ENCODE measurements at places on chromosomes 6 and 20.

- peak; percentile 50 for DNase-seq
Measured at GRCh38 chr6:43386492-43386891, 17.0 kb upstream of the ZNF318 start.

- no peak for DNase-seq
Measured at GRCh38 chr20:57662456-57663240, 42.4 kb upstream of the ZBP1 start.

GRCh38 chr6:82507112-82507511 lies 143.5 kb downstream of the TPBG start:
- no peak for DNase-seq

DNA sequence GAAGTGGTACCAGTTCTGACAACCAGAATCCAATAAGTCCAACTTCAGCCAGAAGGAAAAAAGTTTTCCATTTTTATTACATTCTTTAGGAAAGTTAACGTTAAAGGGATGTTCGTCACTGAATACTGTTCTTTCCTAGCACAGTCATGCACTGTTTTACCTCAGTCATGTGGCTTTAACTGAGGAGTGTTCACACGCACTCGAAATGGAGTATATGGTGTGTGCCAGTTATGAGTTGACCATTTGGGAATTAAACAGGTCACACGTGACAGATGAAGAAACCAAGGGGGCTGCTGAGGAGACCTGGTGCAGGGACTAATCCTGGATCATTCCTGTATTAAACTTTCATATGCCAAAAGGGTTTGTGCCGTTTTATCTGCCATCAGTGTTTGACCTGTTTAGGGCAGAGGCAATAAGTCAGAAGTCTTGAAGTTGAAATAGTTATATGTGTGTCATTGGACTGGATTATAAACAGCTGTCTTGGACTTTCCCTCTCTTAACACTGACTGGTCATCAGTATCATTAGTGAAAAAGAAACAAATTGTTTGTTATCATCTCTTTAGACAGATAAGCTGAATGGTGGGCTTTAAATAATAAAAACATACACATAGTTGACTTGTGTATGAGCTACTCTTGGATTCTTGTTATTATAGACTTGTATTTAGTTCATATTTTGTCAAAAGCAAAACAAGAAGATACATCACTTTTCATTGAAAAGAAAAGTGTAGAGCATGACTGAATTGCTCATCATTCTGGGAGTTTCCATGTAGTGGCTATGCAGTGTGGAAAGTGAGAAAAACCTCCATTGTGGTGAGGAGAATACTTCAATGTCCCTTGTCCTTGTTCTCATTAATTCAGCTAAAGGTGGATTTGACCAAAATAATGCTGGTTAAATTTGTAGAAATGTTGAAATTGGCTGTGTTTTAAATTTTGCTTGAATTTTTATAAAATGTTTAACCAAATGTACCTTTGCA lies 123.5 kb upstream of the SAMD5 start:
- DNase-seq = no peak

- DNase-seq = no peak
Measured at GRCh38 chr6:142331075-142331551, 29.3 kb downstream of the ADGRG6 start.

GRCh38 chr6:3307436-3307835 lies 48.7 kb downstream of the PSMG4 start:
- DNase-seq = no peak

DNA sequence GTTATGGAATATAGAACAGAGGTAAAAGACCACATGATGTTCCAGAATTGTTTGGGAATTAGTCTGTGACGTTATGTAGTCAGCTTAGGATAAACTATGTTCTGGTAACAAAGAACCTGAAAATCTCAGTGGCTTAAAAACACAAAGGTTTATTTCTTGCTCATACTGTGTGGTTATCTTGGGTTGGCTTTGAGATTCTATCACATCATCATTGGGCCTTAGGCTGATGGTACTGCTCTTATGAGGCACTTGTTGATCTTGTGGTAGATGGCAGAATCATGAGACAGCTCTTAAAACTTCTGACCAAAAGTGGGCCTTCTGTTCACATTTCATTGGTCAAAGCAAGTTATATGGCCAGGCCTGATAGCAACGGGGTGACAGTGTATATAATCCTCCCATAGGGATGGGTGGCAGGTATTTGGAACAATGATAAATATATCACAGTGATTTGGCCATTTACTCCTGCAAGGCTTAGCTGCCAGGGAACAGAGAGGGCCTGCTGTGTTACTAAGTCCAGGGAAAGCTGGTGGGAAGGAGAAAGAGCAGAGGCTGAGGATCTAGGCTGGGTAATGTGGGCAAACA lies 13.5 kb downstream of the DHX35 start:
- DNase-seq = no peak

- DNase-seq = no peak
Measured at GRCh38 chr6:14718861-14719260, 527.0 kb upstream of the JARID2 start.

- no peak for DNase-seq
Measured at GRCh38 chr6:28208111-28208659, 16.9 kb upstream of the ZSCAN9 start.

DNA sequence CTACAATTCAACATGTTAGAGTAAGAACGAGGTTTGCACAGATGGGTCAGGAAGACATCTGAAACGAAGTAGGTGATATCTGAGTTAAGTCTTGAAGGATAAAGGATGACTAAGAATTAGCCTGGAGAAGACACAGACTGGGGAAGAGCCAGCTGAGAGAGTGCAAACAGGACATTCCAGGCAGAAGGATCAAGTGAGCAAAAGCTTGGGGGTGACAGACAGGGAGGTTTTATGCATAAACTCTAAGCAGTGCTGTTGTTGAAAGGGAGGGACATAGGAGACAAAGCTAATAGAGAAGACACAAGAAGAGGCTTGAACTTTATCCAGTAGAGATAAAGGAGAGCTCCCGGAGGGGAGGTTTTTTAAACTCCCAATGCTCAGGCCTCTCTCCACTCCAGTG lies 15.0 kb upstream of the ETV7 start:
- DNase-seq = no peak

- no peak for DNase-seq
Measured at GRCh38 chr20:34300256-34300806, 2.8 kb downstream of the AHCY start.

GRCh38 chr6:89975366-89975765 lies 81.1 kb downstream of the GJA10 start:
- no peak for DNase-seq

GRCh38 chr6:37369321-37370201 lies 15.8 kb downstream of the RNF8 start:
- no peak for DNase-seq

DNA sequence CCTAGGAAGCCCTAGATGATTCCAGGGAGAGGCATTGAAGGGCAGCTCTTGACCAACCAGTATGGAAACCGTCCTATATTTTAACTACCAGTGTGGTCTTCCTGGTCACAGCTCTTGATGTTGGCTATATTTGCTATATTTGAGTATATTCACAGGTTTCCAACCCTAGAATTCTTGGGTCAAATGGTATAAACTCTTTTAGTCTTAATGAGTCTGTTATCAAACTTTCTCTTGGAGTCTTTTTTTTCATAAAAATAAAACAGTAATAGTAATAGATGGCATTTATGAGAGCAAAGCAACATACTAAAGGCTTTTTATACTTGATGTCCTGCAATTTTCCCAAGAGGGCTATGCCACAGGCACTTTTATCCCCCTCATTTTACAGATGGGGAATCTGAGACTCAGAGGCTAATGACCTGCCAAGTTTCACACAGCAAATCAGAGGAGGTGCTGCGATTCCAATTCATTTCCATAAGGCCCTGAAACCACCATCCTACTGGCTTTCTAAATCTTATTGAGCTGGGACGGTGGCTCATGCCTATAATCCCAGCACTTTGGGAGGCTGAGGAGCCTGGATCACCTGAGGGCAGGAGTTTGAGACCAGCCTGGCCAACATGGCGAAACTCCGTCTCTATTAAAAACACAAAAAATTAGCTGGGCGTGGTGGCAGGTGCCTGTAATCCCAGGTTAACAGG lies 217.2 kb upstream of the ZNF217 start:
- no peak for DNase-seq

DNA sequence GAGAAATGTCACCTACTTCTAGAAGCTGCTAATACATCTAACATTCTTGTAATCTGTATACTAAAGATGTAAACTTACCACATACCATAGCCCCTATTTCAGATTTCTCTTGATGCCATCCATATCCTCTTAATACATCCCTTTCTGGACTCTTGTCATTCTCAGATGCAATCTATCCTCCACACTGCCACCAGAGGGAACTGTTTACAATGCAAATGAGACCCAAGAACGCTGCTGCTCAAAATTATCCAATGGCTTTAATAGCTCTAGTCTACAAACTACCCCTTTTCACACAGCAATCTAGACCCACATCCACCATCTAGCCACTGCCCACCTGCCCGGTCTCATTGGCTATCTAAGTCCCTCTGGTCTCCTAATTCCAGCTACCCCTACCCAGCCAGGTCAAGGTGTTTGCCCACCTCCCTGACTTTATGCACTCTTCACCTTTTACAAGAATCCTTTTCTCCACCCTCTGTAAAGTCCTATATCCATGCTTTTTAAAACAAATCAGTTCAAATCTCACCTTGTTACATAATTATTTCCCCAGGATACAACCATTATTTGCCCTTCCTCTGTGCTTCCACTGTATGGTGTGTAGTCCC lies 14.8 kb downstream of the FAXC start:
- DNase-seq = peak; percentile 78

DNA sequence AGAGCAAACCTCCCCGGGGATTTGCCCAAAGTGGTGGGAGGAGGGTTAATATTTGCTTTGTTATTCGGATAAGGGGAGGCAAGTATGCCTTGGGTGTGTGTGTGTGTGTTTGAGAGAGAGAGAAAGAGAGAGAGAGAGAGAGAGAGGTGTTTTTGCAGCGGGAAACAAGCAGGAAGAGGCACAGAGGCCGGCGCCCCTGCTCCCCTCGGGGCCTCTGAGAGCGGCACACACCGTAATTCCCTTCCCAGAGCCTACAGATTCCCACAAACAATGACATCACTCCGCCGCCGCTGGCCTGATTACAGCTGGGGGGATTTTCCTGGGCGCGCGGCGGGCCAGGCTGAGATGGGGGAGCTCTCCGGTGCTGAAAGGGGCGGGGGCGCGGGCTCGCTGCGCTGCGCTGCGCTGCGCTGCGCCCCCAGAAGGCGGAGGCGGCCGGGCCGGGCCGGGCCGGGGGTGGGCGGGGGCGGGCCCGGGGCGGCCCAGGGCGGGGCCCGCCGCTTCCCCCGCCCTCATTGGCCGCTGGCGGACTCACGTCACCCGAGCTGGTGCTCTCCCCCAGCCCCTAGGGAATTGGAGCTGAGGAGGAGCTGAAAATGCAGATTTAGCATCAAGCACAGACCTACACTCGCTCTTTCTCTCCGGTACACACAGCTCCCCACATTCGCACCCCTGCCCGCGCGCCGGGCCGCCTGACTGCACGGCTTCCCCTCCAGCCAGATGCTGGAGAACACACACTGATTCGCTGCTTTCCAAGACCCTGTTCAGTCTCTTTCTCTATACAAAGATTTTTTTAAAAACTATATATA lies at the start of gene PCSK2:
Gene PCSK2, plus strand, starts transcription at position 631 of the 809 bp plus-strand sequence. CDS start 266 bp downstream, outside the sequence.
- DNase-seq = no peak

GRCh38 chr6:48111575-48111974 lies 578 bp upstream of the PTCHD4 start:
- no peak for DNase-seq

DNA sequence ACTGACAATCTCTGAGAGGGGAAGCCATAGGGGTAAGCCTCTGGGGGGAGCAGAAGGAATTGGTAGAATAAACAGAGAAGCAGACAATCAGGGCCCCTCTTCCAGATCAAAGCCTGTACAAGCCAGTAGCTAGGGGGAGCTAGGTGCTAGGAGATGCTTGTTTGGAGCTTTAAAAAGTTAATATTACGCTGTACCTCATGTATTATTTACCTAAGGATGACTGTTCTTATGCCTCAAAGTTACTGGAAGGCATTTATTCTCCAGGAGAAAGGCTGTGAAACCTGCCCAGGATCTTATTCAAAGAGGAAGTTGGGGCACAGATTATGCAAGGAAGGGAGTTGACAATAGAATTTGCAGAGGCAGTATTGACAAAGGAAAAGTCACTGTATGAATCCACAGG lies 111.8 kb upstream of the SLC35F1 start:
- DNase-seq = no peak

GRCh38 chr20:18310592-18310991 lies 22.3 kb downstream of the ZNF133 start:
- peak; percentile 17 for DNase-seq

- DNase-seq = peak; percentile 78
Measured at GRCh38 chr20:44532981-44533331, 11.1 kb upstream of the SERINC3 start.

- no peak for DNase-seq
Measured at GRCh38 chr20:10925767-10926166, 252.0 kb upstream of the JAG1 start.

DNA sequence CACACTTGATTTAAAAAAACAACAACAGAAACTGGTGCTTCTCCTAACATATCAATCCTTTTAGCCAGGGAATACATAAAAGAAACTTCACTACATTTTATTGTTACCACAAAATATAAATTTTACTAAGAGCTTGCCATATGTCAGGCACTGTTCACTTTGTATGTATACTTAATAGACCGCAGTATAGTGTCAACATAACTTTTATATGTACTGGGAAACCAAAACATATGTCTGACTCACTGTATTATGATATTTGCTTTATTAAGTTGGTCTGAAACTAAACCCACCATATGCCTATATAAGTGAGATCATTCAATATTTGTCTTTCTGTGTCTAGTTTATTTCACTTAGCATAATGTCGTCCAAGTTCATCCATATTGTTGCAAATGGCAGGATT lies 108.4 kb downstream of the KLHL32 start:
- DNase-seq = no peak

DNA sequence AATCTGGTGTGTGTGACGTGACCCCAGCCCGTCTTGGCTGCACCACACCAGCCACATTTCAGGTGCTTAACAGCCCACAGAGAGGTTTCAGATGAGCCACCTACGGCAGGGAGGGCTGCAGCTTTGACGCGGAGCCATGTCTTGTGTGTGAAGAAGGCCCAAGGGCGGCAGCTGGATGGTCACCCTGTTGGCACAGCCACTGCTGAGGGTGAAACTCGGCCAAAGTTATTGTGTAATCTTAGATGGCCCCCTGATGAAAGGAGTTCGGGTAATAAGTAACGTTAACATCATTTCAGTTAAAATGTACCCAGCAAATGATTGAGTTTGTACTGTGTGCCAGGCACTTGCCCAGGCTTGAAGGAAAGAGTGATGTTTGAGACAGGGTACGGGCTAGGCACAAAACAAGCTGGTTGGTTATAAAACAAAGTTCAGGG lies 97.2 kb downstream of the SSR1 start:
- no peak for DNase-seq
